ENCODE measurements at places on chromosomes 4 and X. TPM values are rescaled to one million over a fixed set of nuclear protein-coding genes. Genes with fewer than 3 reads are reported as not detected.
A peak's percentile ranks its signal among the peaks of the same experiment; 100 is the strongest.

DNA sequence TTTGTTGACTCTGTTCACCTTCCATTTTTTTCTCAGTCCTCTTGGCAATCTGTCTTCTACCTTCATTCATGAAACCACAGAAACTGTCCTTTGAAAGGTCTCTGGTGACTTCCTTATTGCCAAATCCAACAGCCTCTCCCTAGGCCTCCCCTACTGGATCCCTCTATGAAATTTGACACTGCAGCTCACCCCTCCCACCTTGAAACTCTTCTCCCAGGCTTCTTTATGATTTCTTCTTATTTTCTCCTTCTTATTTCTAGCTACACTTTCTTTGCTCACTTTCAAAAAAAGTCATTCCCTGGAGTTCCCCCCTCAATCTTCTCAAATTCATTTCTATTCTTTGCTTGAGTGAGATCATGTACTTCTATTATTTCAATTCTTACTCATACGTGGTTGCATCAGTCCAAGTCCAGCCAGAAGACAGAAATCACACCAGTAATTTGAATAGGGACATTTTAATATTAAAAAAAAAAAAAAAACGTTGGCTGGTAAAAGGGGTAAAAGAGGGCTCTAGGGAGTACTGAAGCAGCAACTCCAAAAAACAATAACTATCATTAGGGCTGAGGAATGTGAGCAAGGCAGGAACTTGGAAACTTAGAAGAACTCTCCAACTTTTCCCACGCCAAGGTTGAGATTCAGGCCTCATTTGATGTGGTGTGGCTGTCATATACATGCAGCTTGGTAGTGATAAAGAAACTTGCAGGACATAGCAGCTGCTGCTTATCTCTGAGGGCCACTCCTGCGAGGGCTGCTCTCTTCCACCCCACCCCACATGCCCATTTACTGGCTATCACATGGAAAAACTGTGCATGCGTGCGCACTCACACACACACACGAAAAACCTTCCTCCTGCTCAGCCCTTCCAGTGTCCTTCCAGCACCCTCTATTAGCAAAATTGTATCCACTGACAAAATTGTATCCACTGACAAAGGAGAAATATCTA is 169.8 kb upstream of the GALNT7 start:
- DNase-seq, result no peak

DNA sequence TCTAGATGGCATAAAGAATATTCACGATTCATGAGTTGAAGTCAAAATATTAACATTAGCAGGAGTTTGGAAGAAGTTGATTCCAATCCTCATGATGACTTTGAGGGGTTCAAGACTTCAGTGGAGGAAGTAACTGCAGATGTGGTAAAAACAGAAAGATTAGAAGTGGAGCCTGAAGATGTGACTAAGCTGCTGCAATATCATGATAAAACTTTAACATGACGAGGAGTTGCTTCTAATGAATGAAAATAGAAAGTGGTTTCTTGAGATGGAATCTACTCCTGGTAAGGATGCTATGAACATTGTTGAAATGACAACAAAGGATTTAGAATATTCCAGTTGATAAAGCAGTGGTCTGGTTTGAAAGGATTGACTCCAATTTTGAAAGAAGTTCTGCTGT is 70.1 kb upstream of the TMLHE start:
- DNase-seq, result no peak

DNA sequence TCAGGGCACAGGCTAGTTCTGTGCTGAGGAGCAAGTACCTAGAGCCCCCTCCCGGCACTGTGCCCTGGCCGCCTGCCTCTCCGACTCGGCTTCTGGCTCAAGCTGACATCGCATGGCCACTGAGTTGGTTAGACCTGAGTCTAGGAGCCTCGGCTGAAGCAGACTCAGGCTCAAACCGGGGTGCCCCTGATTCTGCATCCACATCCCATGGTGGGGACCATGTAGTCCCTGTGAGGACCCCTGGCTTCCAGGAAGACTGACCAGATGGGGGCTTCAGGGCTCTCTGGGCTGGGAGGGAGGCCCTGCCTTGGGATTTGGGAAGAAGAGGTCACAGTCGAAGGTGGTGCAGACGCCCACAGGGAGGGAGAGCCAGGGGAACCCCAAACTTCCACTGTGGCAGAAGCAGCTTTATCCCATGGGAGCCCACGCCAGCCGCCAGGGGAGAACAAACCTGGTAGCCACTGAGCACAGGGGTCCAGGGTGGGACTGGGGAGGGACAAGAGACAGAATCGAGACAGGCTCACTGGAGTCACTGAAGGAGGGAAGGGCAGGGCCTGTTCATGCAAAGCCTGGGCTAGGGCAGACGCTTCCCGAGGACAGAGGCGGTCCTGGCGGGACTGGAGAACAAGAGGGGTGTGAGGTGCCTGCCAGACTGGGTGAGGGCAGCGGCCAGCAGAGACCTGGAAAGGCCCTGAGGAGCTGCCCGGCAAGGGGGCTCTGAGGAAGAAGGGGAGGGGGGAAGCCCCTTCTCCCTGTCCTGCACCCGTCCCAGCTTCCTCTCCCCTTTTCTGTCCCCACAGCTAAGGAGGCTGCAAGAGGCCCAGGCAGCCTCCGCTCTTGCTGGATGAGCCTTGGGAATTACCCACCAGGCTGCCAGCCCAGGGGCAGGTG is 1.1 kb downstream of the PDE6B start:
- no peak for DNase-seq

- no peak for DNase-seq
Measured at GRCh38 chr4:38157592-38157991, 197.4 kb downstream of the PTTG2 start.

- DNase-seq, result no peak
Measured at GRCh38 chr4:157942017-157942416, 230.8 kb downstream of the GASK1B start.

GRCh38 chrX:124338733-124339514 is 6.5 kb downstream of the TEX13D start:
- no peak for DNase-seq

GRCh38 chr4:151540728-151541388 is 131.9 kb downstream of the FHIP1A start:
- DNase-seq, result no peak

DNA sequence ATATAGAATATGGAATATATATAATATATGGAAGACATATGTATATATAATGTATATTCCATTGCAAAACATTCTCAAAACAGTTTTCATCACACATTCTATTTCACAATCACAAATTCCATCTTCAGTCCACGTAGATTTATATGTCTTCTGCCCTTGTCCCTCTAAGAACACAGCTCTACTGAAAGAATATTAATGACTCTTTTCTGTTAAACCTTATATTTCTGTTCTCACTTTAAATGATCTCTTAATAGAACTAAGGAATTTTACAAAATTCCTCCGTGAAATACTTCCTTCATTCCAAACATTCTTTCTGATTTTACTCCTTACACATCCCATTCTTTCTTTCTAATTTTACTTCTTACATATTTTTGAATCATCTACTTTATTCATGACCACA is 1043.1 kb upstream of the PABPC4L start:
- no peak for DNase-seq

- no peak for DNase-seq
Measured at GRCh38 chr4:13329963-13330362, 154.2 kb downstream of the RAB28 start.

- no peak for DNase-seq
Measured at GRCh38 chrX:129553619-129554288, 13.7 kb downstream of the OCRL start.

DNA sequence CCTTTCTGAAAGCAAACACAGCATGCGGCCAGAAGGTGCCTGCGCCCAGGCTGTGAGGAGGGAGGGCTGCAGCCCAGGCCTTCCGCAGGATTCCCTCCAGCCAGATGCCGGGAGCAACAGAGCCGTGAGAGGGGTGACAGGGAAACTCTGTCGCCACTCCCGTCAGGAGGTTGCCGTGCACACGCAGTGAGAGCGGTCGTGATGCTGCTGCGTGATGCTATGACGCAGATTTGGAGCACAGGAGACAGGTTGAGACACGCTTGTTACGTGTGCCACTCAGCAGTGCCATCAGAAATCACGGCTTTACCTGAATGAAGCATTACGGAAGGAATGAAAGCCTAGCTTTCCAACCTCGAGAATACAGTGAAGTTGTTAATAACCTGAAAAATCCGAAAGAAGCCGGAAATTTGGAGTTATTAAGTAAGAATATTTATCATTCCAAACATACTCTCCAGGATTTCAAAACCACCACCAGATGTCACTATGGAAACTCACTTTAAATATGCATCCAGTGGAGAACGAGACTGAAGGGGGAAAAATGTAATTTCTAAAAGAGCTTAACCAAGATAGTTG is 54.4 kb downstream of the FAT1 start:
- DNase-seq, result peak; percentile 61

GRCh38 chr4:130338851-130339250 is 1242.9 kb downstream of the C4orf33 start:
- no peak for DNase-seq

DNA sequence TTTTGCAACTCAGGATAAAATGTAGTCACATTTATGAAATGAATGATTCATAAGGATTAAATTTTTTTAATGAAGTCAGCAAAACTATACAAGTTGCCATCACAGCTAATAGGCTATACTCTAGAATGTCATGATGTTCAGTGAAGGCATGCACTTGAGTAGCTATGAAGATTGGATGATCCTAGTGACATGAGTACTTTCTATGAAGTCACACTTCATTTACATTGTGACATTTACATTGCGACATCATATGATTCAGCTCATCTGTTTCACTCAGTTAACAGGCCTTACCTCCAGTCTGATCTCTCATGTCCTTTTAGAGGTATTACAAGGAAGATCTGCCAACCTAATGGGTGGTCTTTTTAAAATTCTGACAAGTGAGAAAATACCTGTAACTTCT is 82.7 kb upstream of the FGF13 start:
- DNase-seq, result no peak

DNA sequence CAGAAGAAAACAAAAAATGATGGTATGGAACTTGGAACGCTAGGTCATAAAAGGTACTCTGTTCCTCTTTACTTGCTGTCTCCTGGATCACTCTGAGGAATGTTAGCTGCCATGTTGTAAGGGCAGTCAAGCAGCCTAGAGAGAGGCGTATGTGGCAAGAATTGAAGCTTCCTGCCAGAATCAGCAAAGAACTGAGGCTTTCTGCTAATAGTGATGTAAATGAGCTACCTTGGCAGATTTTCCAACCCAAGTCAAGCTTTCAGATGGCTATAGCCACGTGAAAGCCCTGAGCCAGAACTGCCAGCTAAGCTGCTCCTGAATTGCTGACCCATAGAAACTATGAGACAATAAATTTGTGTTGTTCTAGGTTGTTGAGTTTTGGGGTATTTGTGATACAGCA is 38.7 kb downstream of the AASDH start:
- DNase-seq, result no peak

- no peak for DNase-seq
Measured at GRCh38 chrX:82813671-82814078, 694.4 kb upstream of the POU3F4 start.

DNA sequence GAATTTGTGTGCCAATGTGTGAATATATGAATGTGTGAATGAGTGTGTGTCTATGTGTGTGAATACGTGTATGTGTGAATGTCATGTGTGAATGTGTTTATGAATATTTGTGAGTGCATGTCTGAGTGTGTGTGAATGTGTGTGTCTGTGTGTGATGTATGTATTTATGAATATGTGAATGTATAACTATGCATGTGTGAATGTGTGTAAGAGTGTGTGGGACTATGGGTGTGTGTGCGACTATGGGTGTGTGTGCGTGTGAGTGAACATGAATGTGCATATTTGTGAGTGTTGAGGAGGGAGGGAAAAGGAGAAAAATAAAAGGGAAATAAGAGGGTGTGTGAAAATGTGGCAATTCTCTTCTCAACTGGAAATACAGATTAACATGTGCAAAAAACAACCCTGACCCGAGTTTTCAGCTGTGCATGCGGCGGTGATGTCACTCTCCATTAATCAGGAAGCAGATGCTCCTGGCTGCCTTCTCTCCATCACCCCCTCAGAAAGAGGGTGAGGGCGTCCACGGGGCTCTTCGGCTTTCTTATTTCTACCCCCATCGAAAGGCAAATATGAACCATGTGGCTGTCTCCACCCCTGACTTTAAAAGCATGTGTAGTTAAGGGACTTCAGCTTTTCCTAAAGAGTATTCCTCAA is 219.8 kb downstream of the MAML3 start:
- no peak for DNase-seq

DNA sequence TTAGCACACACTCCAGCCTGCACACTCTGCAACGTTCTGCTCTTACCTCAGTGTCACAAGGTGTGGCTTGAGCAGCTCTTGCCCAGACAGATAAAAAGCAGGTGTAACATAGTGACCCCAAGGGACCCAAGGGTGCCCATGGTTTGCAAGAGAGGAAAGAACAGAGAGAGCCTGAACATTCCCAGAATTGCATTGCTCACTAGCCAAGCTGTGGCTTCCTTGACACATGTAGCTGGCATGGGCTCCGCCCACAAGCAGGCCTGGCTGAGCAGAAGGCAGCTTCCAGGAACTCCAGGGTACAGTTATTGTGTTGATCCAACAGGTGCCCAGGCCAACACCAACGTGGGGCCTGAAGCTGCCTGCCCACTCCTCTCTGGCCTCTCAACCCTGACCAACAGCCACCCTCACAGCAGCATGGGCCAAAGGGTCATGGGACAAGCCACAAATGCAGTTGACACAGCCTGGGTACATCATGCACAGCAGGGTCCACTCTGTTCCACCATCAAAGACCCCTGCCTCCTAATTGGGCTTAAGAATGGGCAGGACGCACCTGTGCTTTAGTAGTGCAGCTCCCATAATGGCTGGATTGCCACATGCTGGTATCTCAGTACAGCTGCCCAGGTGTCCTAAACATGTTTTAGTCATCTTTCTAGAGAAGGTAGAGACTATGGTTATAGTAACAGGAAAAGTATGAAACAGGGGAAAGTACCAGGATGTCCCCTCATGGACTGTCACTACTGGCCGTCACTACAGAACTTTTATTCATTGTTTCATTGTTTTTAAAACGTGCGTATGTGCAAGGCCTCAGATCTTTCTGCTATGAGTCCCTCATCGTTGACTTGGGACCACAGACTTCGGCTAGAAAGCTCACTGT is 73.7 kb upstream of the ACSL1 start:
- DNase-seq, result no peak

DNA sequence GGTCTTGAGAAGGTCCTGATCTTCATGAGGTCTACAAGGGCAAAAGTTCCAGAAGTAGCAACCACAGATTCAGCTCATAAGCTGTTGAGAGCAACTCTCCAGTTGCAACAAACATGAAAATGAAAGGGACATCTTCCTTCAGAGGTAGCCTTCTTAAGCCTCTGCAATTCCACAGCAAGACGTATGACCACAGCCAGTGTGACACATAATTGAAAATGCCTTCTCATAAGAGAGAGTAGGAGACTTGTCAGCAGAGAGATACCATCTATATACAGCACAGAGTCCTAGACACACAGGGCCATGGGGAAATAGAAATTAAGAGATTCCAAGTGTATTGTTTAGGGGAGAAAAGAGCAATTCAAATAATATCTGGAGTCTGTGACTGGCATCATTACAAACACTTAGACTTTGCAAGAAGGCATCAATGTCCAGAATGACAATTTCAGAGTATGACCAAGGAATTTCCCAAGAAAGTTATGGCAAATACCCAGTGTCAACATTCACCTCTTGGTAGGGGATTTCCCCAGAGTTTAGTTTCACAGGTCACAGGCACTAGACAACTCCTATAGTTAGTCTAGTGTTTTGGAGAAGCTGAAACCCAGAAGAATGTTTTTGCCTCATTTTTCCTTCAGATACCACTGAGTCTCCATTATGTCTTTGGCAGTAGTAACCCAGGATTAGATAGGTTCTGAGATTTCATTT is 340.3 kb downstream of the ZNF674 start:
- DNase-seq, result no peak

Gene NRK
- 15.1 TPM for polyA plus RNA-seq

Gene HMX1
- not detected for polyA plus RNA-seq

Gene CC2D2A
- polyA plus RNA-seq, result 62.2 TPM

Gene FGFR3
- polyA plus RNA-seq, result 87.6 TPM

Gene SYTL5
- polyA plus RNA-seq, result 3.3 TPM

Gene GCNA
- polyA plus RNA-seq, result 2.9 TPM

Gene SPANXC
- not detected for polyA plus RNA-seq

Gene NDST3
- 4.5 TPM for polyA plus RNA-seq

Gene CCSER1
- polyA plus RNA-seq, result 22.4 TPM

Measured in left kidney (tissue), 8 donors.